ENCODE measurements at places on chromosomes 3 and 15.

- no peaks in the 10 kb centered on the region for H3K36me3 ChIP-seq
- no peak overlapping the region for H3K27ac ChIP-seq
- no peak overlapping the region for H3K4me3 ChIP-seq
- no peak for DNase-seq
- H3K4me1 ChIP-seq = no peaks in the 10 kb centered on the region
- peaks cover 3% of the 10 kb centered on the region for H3K27me3 ChIP-seq
These were observed 230.7 kb upstream of the LYSMD4 start for GRCh38 chr15:99963976-99964375.

DNA sequence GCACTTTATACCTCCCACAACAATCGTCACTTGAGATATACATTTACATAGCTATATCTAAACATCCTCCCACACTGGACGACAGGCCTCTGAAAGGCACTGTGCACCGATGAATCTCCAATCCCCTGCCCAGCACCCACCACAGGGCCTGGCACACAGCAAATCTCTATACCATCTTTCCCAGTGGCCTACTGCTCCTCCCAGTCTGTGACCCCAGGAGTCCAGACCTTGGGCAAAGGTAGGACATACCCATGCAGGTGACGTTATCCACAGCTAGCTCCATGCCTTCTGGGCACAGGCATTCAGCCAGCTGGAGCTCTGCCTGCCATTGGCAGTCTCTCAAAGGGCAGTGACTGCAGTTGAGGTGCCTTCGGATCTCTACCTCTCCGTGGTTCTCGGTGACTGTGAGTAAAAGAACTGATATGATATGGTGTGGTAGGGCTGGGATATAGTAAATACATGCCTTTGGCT, 5.8 kb downstream of the LTK start:
- H3K27me3 ChIP-seq = peaks cover 50% of the 10 kb centered on the region
- no peak overlapping the region for H3K4me3 ChIP-seq
- H3K4me1 ChIP-seq = peaks cover 2% of the 10 kb centered on the region
- no peaks in the 10 kb centered on the region for H3K36me3 ChIP-seq

GRCh38 chr15:70584838-70585706, 178.3 kb downstream of the UACA start:
- DNase-seq = peak; percentile 63
- H3K4me3 ChIP-seq = peak overlapping the region; percentile 39
- peaks cover 16% of the 10 kb centered on the region for H3K4me1 ChIP-seq

- H3K4me3 ChIP-seq = no peak overlapping the region
- no peaks in the 10 kb centered on the region for H3K4me1 ChIP-seq
- no peak overlapping the region for H3K27ac ChIP-seq
These were observed 51.5 kb upstream of the SLCO2A1 start for GRCh38 chr3:134081211-134081610.

DNA sequence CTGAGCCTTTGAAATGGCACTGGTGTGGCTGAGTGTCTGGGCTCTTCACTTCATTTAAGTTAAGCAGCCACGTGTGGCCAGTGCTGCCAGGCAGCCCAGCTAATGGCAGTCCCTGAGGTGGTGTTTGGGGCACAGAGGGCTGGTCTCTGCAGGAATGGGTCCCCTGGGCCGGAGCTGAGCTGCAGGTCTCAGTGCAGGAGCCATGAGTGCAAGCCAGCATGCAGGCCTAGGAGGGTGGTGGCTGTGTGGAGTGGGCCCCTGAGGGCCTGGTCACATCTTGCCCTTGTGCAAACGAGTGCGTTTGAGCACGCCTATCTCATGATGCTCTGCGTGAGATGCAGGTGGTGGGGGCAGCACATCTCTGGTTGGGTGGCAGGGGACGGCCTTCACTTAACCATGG, 48.9 kb downstream of the PLXNA1 start:
- peaks cover 9% of the 10 kb centered on the region for H3K4me1 ChIP-seq
- DNase-seq = no peak
- no peak overlapping the region for H3K4me3 ChIP-seq
- H3K27ac ChIP-seq = no peak overlapping the region

GRCh38 chr3:18370672-18371071, 54.5 kb downstream of the SATB1 start:
- no peaks in the 10 kb centered on the region for H3K27me3 ChIP-seq
- H3K4me3 ChIP-seq = no peak overlapping the region
- no peak overlapping the region for H3K27ac ChIP-seq
- DNase-seq = no peak
- no peaks in the 10 kb centered on the region for H3K4me1 ChIP-seq

DNA sequence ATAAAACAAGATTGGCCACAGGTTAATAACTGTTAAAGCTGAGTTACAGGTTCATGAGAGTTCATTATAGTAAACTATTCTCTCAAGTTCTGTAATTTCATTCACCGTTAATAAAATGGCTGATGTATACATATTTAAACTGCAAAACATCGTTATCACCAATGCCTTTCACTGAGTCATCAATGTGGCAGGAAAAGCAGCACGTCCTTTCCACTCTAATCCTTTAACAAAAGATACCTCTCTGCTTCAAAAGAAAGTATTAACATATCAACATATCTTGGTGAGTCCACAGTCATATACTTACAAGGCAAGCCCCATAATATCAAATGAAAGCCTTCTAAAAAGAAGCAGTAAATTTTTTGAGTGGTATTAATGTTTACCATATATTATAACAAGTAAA, 54.5 kb downstream of the UACA start:
- no peak overlapping the region for H3K27ac ChIP-seq
- H3K36me3 ChIP-seq = peaks cover 3% of the 10 kb centered on the region
- H3K4me1 ChIP-seq = peaks cover 20% of the 10 kb centered on the region
- no peak overlapping the region for H3K4me3 ChIP-seq
- H3K27me3 ChIP-seq = no peaks in the 10 kb centered on the region
- DNase-seq = peak; percentile 27

- H3K4me3 ChIP-seq = no peak overlapping the region
- H3K27me3 ChIP-seq = no peaks in the 10 kb centered on the region
- DNase-seq = peak; percentile 18
These were observed 20.8 kb downstream of the UBE2E1 start for GRCh38 chr3:23826382-23827064.

DNA sequence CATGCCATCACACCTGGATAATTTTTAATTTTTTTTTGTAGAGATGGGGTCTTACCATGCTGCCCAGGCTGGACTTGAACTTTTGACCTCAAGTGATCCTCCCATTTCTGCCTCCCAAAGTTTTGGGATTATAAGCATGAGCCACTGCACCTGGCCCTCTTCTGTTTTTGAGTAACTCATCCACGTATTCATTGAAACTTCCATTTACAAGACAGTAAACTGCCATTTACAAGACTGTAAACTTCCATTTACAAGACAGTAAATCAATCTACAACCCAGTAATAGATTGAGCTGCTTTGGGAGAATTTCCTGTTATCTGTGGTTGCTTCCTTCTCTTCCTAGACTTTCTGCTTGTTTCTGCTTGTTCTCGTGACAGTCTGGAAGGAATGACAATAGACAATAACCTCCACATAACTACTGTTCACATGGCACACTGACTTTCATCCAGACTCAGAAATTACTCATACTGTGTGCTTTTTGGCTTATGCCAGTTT, 114.7 kb upstream of the CCNL1 start:
- DNase-seq = no peak
- no peaks in the 10 kb centered on the region for H3K36me3 ChIP-seq
- H3K27ac ChIP-seq = no peak overlapping the region
- H3K4me1 ChIP-seq = no peaks in the 10 kb centered on the region
- H3K27me3 ChIP-seq = no peaks in the 10 kb centered on the region

GRCh38 chr15:78944202-78944625, 632 bp downstream of the CTSH start:
- peaks cover 17% of the 10 kb centered on the region for H3K27me3 ChIP-seq
- no peak for DNase-seq
- H3K4me1 ChIP-seq = peaks cover 5% of the 10 kb centered on the region
- no peak overlapping the region for H3K4me3 ChIP-seq
- no peak overlapping the region for H3K27ac ChIP-seq

- no peak overlapping the region for H3K27ac ChIP-seq
- no peak for DNase-seq
- no peaks in the 10 kb centered on the region for H3K27me3 ChIP-seq
- H3K4me1 ChIP-seq = peaks cover 7% of the 10 kb centered on the region
- no peaks in the 10 kb centered on the region for H3K36me3 ChIP-seq
These were observed 1.3 kb upstream of the PRKAR2A start for GRCh38 chr3:48848816-48849515.

- H3K27ac ChIP-seq = no peak overlapping the region
- H3K4me3 ChIP-seq = no peak overlapping the region
- H3K27me3 ChIP-seq = no peaks in the 10 kb centered on the region
- no peak for DNase-seq
- peaks cover 10% of the 10 kb centered on the region for H3K4me1 ChIP-seq
- H3K36me3 ChIP-seq = no peaks in the 10 kb centered on the region
These were observed 3.3 kb upstream of the ACOX2 start for GRCh38 chr3:58540176-58540858.

- no peaks in the 10 kb centered on the region for H3K36me3 ChIP-seq
- peaks cover 3% of the 10 kb centered on the region for H3K4me1 ChIP-seq
- no peak overlapping the region for H3K27ac ChIP-seq
- H3K27me3 ChIP-seq = no peaks in the 10 kb centered on the region
These were observed 80.4 kb downstream of the EDEM1 start for GRCh38 chr3:5267889-5268288.

DNA sequence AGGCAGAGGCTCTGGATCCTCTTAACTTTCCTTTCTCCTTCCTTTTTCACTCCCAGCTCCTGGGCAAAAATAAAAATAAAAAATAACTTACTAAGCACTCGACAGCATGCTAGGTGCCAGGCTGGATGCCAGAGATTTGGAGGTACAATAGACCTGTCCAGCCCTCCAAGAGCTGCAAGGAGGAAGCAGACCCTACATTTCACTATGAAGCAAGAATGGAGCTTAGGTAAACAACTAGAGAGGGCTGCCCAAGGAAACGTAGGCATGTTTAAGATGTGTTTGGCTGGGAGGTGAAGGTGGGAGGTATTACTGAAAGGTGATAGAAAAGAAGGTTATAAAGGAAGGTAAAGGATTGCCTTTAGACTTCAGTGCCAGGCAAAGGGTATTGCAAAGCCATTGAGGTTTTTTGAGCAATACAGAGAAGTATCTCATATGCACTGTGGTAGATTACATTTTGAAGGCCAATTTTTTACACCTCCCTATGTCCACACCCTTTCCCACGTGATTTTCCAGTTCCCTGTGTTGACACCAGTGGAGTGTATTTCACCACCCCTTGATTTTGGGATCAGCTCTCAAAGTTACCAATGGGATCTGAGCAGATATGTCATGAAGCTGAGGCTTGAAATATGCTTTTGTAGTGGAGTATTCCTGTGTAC, 69.1 kb downstream of the DCLK3 start:
- H3K36me3 ChIP-seq = no peaks in the 10 kb centered on the region
- H3K27ac ChIP-seq = no peak overlapping the region

GRCh38 chr3:148723631-148724030, 25.9 kb downstream of the AGTR1 start:
- no peaks in the 10 kb centered on the region for H3K4me1 ChIP-seq
- H3K27me3 ChIP-seq = no peaks in the 10 kb centered on the region
- H3K4me3 ChIP-seq = no peak overlapping the region
- peak; percentile 91 for DNase-seq
- H3K27ac ChIP-seq = peak overlapping the region; percentile 50

- H3K27ac ChIP-seq = no peak overlapping the region
- H3K4me3 ChIP-seq = no peak overlapping the region
- peaks cover 6% of the 10 kb centered on the region for H3K4me1 ChIP-seq
- no peaks in the 10 kb centered on the region for H3K36me3 ChIP-seq
- DNase-seq = no peak
- H3K27me3 ChIP-seq = no peaks in the 10 kb centered on the region
These were observed 88.7 kb upstream of the POMGNT2 start for GRCh38 chr3:43194490-43195114.

- peak overlapping the region; percentile 47 for H3K27ac ChIP-seq
- H3K4me3 ChIP-seq = no peak overlapping the region
- peaks cover 23% of the 10 kb centered on the region for H3K4me1 ChIP-seq
- no peaks in the 10 kb centered on the region for H3K36me3 ChIP-seq
- no peaks in the 10 kb centered on the region for H3K27me3 ChIP-seq
- peak; percentile 82 for DNase-seq
These were observed 47.9 kb downstream of the PIK3CA start for GRCh38 chr3:179196098-179196497.

- H3K27ac ChIP-seq = no peak overlapping the region
- H3K36me3 ChIP-seq = peaks cover 7% of the 10 kb centered on the region
- H3K4me1 ChIP-seq = peaks cover 30% of the 10 kb centered on the region
- H3K4me3 ChIP-seq = no peak overlapping the region
- H3K27me3 ChIP-seq = no peaks in the 10 kb centered on the region
- no peak for DNase-seq
These were observed 30.5 kb downstream of the ITGB5 start for GRCh38 chr3:124856677-124857076.

GRCh38 chr3:184327171-184327570, 10.2 kb upstream of the FAM131A start:
- no peak for DNase-seq
- H3K27ac ChIP-seq = no peak overlapping the region
- no peaks in the 10 kb centered on the region for H3K27me3 ChIP-seq
- peaks cover 12% of the 10 kb centered on the region for H3K4me1 ChIP-seq

- H3K36me3 ChIP-seq = no peaks in the 10 kb centered on the region
- peak; percentile 71 for DNase-seq
- H3K27ac ChIP-seq = no peak overlapping the region
- no peaks in the 10 kb centered on the region for H3K4me1 ChIP-seq
- no peak overlapping the region for H3K4me3 ChIP-seq
These were observed 601.1 kb downstream of the FHIT start for GRCh38 chr3:60650171-60650570.

GRCh38 chr3:42247576-42248027, 18.4 kb downstream of the CCK start:
- no peaks in the 10 kb centered on the region for H3K4me1 ChIP-seq
- H3K4me3 ChIP-seq = no peak overlapping the region
- H3K36me3 ChIP-seq = no peaks in the 10 kb centered on the region
- peaks cover 27% of the 10 kb centered on the region for H3K27me3 ChIP-seq
- no peak for DNase-seq
- H3K27ac ChIP-seq = no peak overlapping the region

DNA sequence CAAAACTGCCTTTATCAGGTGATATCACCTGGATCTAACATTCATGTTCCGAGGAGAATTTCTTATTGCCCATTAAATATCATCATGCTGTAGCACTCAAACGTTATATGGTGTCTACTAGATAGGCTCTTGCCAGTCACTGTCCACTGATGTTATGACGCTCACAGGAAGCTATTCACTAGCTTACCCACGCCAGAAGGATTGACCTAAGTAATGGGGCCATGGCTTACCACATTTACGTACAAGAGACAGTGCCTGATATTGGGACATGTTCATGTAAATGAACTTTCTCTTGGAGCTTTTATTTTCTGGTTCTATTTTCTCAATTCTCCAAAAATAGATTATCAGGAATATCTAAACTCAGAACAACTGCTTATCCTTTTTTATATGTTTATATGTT, 91.7 kb upstream of the NAALADL2 start:
- H3K36me3 ChIP-seq = no peaks in the 10 kb centered on the region
- no peak overlapping the region for H3K4me3 ChIP-seq
- H3K27me3 ChIP-seq = no peaks in the 10 kb centered on the region

- no peak for DNase-seq
- H3K4me1 ChIP-seq = no peaks in the 10 kb centered on the region
- H3K27me3 ChIP-seq = peaks cover 4% of the 10 kb centered on the region
- H3K27ac ChIP-seq = no peak overlapping the region
- H3K4me3 ChIP-seq = no peak overlapping the region
- H3K36me3 ChIP-seq = no peaks in the 10 kb centered on the region
These were observed 1.3 kb upstream of the UNC13C start for GRCh38 chr15:53976844-53977392.
